ENCODE measurements at places on chromosomes 7 and 10.

DNA sequence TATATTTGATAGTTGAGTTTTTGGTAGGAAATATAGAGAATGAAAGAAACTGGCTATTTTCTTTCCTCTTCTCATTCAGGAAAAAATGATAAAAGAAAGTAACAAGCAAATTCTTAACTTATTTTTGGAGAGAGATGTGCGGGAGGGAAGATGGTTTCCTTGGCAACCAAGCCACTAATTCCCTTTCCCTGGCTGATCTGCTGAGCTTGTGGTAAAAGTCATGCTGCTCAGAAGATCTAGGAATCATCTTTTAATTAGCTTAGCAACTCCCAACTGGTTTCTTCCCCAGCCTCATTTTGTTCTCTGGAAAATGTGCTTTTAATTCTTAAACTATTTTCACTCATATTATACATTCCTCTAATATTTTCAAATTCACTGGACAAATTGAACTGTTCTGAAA is 11.8 kb downstream of the UROS start:
- DNase-seq, result no peak

DNA sequence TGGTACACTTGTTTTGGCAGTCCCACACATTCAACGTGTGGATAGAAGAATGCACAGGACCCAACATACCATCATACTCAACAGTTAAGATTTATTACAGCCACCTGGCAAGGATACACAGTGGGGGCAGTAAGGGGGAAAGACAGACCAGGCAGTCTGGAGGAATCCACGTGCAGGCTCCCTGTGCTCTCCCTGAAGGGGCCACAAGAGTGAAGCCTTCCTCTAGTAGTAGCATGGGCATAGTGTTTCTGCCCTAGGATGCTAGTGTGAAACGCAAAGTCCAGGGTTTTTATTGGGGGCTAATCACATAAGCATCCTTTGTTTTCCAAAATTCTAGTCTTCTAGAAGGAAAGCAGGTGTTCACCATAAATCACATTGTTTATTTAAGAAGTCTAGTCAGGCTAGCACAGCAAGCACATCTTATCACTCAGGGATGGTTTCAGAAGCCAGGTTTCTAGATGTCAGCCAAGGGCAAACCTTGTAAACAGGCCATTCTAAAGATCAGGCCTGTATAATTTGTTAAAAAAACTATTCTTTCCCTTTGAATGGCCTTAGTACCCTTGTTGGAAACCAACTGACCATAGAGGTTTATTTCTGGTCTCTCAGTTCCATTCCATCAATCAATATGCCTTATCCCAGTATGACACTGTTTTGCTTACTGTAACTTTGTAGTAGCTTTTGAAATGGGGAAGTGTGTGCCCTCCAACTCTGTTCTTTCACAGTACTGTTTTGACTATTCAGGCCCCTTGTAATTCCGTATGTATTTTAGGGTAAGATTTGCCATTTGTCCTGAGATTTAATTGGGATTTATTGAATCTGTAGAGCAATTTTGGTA is 12.4 kb upstream of the TFAM start:
- DNase-seq, result no peak

DNA sequence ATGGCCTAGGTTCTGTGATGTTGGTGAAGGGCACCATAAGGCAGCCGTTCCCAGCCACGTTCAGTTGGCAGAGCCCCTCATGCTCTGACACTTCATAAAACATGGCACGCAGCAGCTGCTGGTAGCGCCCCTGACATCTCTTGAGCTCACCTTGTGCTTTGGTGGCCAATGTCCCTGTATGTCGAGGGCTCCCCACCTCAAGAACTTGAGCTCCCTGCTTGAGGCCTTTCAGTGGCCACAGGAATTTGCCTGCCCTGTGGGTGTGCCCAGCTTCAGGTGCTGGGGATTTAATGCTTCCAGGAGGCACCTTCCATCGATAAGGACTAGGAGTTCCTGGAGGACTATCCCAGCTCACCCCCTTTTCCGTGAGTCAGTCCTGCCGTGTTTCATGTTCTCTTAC is 9.5 kb upstream of the ZNF32 start:
- DNase-seq, result no peak

- DNase-seq, result no peak
Measured at GRCh38 chr7:43639858-43640491, 57.1 kb downstream of the STK17A start.

- no peak for DNase-seq
Measured at GRCh38 chr7:54796150-54796549, 37.1 kb upstream of the SEC61G start.

All from inflammatory macrophage treated with lipopolysaccharide for 4 hours (primary cell).